ENCODE measurements at places on chromosomes 4 and X.

DNA sequence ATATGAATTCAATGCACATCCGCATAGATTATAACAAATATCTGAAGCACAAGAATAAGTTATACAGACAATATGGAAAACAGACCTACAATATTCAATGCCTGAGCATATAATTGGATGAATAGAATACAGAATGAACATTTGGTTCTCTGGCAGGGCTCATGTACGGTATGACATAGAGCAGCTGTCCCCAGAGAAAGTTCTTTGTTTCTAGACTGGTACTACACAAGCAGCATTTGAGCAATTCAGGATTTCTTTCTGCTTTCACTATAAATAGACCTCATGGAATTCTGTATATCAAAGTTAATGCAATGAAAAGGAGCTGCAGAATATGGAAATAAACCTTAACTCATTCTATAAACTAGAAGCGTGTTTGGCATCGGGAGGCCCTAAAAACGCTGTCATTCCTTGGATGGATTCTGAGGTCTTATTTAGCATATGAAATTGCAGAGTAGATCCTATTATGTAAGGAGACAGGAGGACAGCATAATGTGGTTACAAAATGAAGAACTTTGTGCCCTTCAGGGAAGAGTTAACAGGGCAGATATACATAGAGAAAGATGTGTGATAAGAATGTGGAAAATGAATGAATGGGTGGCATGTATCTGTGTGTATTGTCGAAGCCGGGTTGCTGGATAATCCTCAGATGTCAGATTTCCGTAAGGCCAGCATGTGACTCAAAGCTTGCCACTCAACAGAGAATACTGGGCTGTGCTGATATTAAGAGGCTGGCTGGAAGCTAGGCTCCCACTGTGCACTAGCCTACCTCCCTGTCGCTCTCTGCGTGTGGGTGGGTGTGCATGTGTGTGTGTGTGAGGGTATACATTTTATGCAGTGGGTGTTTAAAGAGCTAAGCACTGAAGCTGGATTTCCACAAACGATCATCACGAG lies 103.3 kb upstream of the SLC4A4 start:
- DNase-seq = peak; percentile 9

GRCh38 chr4:174561560-174561959 lies 39.3 kb upstream of the HPGD start:
- no peak for DNase-seq

GRCh38 chr4:56995525-56995924 lies 16.8 kb downstream of the POLR2B start:
- DNase-seq = peak; percentile 83

- DNase-seq = no peak
Measured at GRCh38 chrX:103254171-103254824, 657 bp downstream of the TCEAL8 start.

GRCh38 chr4:3246458-3247398 lies 2.2 kb upstream of the MSANTD1 start:
- DNase-seq = no peak

DNA sequence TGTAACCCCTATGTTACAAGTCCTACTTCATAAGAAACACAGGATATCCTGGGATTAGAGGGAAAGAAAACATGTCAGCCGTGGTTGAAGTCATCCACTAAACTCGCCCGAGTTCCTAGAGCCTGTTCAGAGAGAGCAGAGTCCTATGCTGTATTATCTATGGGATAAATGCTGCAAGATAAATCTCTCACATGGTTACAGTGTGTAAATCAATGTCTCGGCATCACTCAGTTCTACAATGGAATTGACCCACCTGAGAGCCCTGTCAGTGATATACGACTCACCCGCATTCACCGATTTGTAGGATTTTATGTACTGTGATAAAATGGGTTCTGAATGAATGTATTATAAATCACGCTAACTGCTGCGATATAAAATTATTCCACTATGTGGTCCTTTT lies 127.8 kb upstream of the ANXA3 start:
- DNase-seq = no peak

GRCh38 chrX:48613502-48614160 lies 16.3 kb downstream of the WDR13 start:
- DNase-seq = no peak

- DNase-seq = no peak
Measured at GRCh38 chr4:159069922-159070321, 33.0 kb upstream of the RAPGEF2 start.

DNA sequence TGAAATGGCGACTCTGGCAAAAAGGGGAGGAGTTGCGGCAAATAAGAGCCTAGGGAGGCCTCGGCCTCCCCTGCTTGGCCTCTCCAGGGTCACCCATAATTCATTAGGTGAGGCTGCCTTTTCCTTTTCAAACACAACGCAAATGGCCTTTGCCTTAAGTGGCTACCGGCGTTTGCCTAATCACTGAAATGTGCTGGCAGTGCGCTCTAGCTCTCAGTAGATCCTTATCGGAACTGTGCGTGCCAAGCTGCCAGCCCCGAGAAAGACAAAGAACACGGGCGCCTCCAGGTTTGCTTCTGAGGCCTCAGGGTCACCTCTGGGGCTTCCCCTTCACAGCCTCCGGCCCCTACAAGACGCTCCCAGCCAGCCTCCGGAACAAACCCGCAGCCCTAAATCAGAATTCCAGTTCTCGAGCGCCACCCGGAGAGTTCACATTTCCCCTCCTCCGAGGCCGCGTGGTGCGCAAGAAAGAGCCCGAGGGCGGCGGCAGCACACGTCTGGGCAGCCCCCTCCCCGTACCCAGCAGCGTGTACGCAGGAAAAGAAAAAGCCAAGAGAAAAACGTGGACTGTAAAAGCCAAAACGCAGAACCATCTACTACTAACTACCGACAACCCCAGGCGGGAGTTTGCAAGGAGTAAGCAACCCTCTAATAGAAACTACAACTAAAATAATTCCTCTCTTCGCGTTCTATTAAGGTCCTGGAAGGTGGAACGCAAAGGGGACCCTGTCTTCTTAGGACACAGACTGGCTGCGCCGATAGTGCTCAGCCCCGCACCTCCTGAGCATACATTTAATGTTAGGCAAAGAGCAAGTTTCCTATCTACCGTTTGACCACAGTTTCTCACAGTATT lies 76.5 kb upstream of the BCOR start:
- peak; percentile 5 for DNase-seq

- no peak for DNase-seq
Measured at GRCh38 chrX:120022763-120023162, 54.7 kb downstream of the RHOXF2B start.

- DNase-seq = no peak
Measured at GRCh38 chr4:61831987-61832386, 631.9 kb downstream of the ADGRL3 start.

- DNase-seq = no peak
Measured at GRCh38 chrX:112341598-112341997, 259.0 kb upstream of the TRPC5 start.

GRCh38 chrX:46407753-46408130 lies 137.5 kb downstream of the ZNF674 start:
- DNase-seq = no peak

- no peak for DNase-seq
Measured at GRCh38 chr4:1137850-1138249, 24.5 kb upstream of the RNF212 start.

DNA sequence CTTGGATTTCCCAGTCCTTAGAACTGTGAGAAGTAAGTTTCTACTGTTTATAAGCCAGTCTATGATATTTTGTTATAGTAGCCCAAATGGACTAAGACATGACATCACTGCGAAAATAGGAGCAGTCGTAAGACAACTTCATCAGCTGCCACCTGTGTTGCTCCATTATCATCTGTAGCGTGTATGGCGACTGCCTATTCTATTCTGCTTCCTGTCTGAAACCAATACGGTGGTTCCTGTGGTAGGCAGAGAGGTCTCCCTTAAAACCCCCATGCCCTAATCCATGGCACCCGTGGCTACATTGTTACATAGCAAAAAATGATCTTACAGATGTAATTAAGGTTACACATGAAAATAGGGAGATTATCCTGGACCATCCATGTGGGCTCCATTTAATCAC lies 105.4 kb upstream of the FAT1 start:
- DNase-seq = no peak

DNA sequence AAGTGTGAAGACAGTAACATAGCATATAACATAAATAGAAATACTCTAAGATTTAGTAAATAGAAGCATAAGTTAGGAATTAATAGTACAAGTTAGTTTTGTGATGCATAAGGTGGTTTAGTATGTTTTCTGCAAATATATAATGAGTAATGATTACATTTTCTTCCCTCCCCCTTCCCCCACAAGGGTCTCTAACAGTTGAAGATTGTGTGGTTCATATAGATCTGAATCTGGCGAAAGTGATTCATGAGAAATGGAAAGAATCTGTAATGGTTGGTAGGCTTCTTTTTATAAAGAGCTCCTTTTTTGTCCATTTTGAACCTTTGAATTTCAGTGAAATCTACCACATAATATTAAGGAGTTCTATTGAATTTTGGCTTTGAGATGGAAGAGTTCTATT lies 66.3 kb downstream of the N4BP2 start:
- DNase-seq = no peak

- DNase-seq = no peak
Measured at GRCh38 chr4:173253561-173253960, 80.6 kb downstream of the HMGB2 start.

GRCh38 chr4:101806914-101807313 lies 16.4 kb downstream of the BANK1 start:
- DNase-seq = no peak

GRCh38 chr4:157219711-157220370 lies 687 bp upstream of the GRIA2 start:
- no peak for DNase-seq

GRCh38 chr4:7631288-7632014 lies 196.7 kb upstream of the PSAPL1 start:
- DNase-seq = no peak

GRCh38 chr4:95839891-95840290 lies at the start of gene PDHA2:
TSS of gene PDHA2 (plus strand) at chr4:95840093. CDS start at chr4:95840151, 58 bp downstream.
- no peak for DNase-seq

DNA sequence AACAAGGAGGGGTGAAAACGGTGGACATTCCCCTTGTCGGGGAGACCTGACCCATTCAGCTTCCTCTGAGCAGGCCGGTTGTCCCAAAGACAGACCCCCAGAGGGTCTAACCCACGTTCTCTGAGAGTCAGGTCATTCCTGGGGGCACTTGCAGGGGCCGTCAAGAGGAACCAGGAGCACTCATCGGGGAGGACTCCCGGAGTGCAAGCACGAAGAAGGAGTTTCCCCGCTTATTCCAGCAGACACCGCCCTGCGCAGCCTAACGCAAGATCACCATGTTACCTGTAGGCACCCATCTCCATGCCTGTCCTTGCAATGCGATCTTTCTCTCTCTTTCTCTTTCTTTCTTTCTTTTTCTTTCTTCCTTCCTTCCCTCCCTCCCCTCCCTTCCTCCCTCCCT lies 154.2 kb downstream of the SHOX start:
- no peak for DNase-seq

- no peak for DNase-seq
Measured at GRCh38 chr4:25704516-25704915, 48.9 kb downstream of the SLC34A2 start.

DNA sequence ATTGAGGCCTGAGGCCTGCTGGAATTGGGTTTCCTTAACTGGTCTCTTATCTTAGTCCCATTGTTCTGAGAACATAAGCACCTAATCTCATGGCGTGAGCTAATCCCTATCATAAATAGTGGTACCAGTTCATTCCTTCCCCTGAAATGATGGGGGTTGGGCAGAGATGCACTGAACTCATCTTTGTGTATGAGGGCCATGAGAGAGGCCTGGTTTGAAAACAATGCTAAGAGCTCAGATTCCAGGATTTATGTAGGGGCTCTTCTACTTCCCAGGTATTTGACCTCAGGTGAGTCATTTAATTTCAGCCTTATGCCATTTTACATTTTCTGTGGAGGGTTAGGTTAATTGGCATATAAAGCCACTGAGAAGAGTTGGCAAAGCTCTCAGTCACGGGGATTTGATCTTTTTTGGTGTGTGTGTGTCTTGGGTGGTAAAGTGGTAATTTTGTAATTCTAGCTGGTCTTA lies 4.4 kb downstream of the RBM3 start:
- DNase-seq = no peak

DNA sequence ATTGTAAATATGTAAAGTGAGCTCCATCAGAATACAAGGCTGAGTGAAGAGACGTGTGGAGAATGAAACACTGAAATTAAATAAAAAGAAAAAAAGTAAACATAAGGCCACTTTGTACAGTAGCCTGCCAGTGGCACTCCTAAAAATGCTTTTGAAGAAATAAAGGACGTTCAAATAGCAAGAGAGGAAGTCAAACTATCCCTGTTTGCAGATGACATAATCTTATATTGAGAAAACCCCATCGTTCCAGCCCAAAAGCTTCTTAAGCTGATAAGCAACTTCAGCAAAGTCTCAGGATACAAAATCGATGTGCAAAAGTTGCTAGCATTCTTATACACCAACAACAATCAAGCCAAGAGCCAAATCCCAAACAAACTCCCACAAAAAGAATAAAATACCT lies 24.2 kb downstream of the RASSF6 start:
- no peak for DNase-seq

DNA sequence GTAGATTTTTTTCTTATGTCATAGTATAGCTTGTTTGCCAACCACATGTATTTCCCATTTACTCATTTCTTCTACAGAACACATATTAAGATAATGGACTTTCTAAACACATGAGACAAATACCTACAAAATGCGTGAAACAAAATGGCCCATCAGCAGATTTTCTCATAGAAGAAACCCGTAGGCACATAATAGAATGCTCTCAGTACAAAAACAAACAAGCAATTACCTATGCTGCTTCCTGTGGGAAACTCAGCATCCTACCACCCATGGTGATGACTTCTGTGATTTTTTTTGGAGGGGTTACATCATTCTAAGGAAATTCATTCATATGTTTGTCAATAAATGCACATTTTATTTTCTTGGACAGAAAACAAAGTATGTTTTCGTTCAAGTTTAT lies 343.6 kb downstream of the SPRY1 start:
- DNase-seq = no peak

GRCh38 chrX:63812823-63813222 lies 27.8 kb upstream of the ARHGEF9 start:
- no peak for DNase-seq
